ENCODE measurements at places on chromosomes 13 and 19.
A peak's percentile ranks its signal among the peaks of the same experiment; 100 is the strongest.

GRCh38 chr13:42011601-42012350 is 36.7 kb upstream of the DGKH start:
- DNase-seq: no peak

DNA sequence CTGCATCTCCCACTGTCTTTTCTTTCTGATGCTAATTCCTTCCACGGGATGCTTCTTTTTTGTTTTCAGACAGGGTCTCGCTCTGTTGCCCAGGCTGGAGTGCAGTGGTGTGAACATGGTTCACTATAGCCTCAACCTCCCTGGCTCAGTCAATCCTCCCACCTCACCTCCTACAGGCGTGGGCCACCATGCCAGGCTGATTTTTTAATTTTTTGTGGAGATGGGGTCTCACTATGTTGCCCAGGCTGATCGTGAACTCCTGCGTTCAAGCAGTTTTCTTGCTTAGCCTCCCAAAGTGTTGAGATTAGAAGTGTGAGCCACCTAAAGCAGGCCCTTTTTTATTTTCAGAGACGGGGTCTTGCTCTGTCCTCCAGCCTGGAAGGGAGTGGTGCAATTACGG is 4.8 kb downstream of the GYS1 start:
- DNase-seq: no peak

GRCh38 chr13:48828962-48829411 is 146.7 kb upstream of the FNDC3A start:
- no peak for DNase-seq

GRCh38 chr19:33241530-33242101 is 16.0 kb upstream of the SLC7A10 start:
- peak; percentile 47 for DNase-seq

DNA sequence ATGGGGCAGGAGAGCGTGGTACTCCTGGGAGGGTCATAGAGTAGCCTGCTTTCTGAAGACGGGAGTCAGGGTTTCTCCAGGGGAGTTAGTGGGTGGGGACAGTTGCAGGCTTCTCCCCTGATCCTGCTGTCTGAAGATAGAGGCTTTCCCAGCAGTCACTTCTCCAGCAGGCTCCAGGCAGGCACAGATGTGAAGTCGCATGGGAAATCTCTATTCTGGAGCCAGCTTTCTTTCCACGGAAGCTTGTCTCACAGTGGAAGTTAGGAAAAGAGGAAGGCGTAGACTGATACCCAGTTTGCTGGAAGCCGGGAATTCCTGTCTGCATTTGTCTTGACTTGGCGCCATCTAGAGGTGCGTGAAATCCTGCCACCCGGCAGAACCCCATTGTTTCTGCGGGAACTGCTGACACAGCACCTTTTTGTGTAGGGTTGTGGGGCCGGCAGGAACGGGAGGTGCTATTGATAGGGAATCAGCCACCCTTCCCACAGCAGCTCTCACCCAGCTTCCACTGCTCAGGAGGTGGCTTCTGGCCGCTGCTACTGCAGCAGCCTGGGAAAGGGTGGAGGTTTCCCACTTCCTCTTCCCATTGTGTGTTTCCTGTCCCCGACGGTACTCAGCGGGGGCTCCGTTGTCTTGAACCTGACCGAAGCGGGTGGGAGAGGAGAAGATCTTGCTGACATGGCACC is 28.5 kb upstream of the NPAS1 start:
- DNase-seq: peak; percentile 85

- no peak for DNase-seq
These were observed 12.4 kb downstream of the C19orf25 start for GRCh38 chr19:1466461-1467214.

DNA sequence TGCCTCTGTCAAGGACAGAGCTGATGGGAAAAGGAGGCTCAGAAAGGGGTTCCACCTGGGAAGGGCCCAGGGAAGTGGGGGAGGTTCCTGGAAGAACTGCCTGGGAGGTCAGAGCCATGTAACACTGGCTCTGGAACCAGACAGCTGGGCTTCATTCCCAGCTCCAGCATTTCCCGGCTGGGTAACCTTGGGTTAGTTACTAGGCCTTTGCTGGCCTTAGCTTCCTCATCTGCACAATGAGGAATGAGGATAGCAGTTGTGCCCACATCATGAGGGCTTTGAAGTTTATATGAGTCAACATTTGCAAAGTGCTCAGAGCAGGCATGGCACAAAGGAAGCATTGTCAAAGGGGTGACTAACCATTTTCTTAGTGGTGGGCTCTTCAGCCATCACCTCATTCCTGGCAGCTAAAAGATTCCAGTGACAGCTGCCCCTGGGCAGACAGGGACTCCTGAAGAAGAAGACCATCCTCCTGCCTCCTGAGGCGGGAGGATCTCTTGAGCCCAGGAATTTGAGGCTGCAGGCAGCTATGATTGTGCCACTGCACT is 1.7 kb upstream of the DNAJB1 start:
- no peak for DNase-seq

DNA sequence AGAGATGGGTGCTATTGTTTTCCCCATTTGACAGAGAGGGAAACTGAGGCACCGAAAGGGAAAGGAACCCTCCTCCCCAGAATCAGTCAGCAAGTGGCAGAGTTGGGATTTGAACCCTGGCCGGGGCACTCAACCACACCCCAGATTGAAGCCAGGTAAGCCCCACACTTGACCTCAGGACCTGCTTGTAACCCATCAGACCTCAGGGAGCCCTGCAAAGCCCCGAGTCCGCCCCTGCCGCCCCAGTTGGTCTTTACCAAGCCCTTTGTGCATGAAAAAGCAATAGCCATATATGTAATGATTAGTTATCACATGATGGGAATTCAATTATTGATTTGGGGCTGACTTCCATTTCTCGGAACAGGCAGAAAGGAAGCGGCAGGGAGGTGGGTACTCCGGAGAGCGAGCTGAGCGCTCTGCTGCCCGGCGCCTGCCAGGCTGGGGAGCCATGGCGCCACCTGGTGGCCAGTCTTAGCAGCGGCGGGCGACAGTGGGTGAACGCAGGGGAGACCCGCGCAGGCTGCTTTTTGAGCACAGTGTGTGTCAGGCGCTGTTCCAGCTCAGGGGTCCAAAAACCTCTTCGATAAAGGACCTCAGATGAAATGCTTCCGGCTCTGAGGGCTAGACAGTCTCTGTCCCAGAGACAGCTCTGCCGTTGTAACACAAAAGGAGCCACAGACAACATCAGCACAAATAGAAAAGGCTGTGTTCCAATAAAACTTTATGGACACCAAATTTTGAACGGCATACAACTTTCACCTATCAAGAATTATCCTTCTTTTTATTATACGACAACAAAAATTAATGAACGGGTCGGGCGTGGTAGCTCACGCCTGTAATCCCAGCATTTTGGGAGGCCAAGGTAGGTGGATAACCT is 82.9 kb upstream of the CACNA1A start:
- DNase-seq: peak; percentile 66

DNA sequence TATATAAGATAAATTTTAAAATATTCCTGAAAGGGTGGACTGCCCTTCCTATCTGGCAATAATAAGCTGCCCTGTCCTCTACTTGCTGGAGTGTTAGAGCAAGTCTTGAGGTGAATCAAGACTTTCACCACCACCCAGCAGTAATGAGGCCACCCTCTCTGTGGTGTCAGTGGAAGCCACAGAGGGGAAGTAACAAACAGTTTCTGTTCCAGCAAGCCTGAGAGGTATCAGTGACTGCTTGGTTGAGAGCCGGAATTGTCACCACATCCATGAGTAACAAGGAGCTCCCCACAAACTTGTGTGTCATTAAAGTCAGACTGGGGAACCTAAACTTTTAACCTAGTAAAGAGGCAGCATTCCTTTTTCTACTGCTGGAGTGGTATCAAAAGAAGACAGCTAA is 532.7 kb upstream of the SPRY2 start:
- no peak for DNase-seq

- DNase-seq: no peak
These were observed 15.8 kb upstream of the ZNRF4 start for GRCh38 chr19:5439452-5439851.

DNA sequence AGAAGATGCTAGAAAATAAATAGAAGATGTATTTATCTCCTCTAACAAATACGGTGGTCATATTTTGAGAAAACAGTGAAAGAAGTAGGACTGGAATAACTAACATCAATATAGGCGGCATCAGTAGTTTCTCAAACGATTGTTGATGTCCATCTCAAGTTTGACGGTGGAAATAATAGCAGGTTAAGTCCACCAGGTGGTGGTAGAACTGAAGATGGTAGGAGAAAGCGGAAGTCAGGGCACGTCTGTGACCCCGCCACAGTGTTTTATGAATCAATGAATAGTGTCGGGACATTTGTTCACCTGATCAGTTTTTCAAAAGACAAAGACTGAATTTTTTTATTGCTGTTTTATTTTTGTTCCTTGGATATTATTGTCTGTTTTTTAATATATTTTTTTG is 706.4 kb upstream of the SLC10A2 start:
- DNase-seq: no peak

- DNase-seq: no peak
These were observed 121.1 kb upstream of the MYO16 start for GRCh38 chr13:108508263-108508662.

DNA sequence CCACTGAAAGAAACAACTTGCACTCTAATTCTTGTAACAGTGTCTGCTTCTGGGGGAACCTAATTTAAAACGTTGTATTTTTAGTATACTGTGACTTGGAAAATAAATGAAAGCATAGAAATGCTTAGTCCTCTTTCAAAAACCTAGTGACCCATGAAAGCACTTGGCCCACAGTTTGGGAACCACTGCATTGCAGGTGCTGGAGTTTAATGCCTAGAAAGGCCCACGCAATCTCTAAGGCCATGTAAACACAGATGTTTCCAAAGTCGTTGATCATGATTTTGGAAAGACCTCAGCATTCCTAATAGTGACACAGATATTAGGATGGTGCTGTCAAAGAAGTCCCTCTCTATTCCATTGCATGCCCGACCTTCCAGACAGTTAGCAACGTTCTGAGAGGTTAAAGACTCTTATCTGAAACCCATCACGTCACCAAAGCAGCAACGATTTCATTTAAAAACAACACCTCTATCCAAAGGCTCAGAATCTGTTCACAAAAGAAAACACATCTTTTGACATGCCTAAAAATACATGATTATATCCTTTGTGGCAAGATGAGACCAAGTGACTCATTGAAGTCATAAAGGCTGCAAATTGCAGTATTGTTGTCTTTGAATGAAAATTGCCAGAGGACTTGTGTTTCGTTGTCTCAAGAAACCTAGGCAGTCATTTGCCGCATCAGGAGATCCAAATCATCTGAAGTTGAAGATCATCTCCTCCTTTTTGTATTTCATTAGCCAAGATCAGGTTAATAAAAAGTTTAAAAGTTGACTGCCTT is 328.0 kb upstream of the ZNF507 start:
- no peak for DNase-seq

DNA sequence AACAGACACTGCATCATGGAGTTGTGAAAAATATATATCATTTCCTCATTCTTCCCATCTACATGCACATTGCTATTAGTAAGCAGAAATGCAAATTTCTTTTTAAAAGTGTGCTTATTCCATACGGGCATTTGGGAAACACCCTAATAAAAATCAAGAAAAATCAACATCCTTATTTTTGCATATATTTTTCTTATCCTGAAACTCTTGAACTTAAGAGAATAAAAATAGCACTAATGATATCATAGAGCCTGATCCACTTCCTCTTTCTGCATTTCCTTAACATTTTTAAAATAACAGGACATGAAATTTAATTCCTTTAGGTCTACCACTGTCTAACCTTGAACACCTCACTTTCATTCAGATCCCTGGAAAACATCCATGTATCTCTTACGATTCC is 123.3 kb downstream of the VWA8 start:
- no peak for DNase-seq

- no peak for DNase-seq
These were observed 955.6 kb downstream of the UQCRFS1 start for GRCh38 chr19:28257396-28257795.

DNA sequence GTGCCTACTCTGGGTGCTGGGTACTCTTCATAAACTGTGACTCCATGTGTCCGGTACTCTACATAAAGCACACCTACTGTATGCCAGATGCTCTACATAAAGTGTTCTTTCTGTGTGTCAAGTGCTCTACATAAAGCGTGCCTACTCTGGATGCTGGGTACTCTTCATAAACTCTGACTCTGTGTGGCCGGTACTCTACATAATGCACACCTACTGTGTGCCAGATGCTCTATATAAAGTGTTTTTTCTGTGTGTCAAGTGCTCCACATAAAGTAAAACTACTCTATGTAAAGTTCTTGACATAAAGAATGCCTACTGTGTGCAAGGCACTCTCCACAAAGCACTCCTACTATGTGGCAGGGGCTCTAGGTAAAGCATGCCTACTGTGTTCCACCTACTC is 1.8 kb upstream of the CYP4F11 start:
- DNase-seq: no peak

- no peak for DNase-seq
These were observed 10.7 kb downstream of the UQCRFS1 start for GRCh38 chr19:29202281-29202680.

- no peak for DNase-seq
These were observed 10.4 kb upstream of the RASA3 start for GRCh38 chr13:114142640-114143490.

GRCh38 chr13:73290844-73291243 is 232.0 kb downstream of the KLF5 start:
- no peak for DNase-seq

GRCh38 chr13:97435323-97435722 is 1.4 kb downstream of the RAP2A start:
- no peak for DNase-seq

- DNase-seq: no peak
These were observed 652.0 kb downstream of the LIG4 start for GRCh38 chr13:107563099-107563925.

Data from hepatic stellate cell (primary cell).